Pulmonary artery endothelial cell (primary cell): ENCODE measurements at places on chromosomes 6 and 20. TPM values are rescaled to one million over a fixed set of nuclear protein-coding genes. Genes with fewer than 3 reads are reported as not detected.

Gene TAF4
- 3.1 and 4.6 TPM in 2 replicates for total RNA-seq

Gene SPEF1
- 0.13 TPM in 1 of 2 replicates, not detected in the other for total RNA-seq

Gene GLP1R
- not detected in 2 replicates for total RNA-seq

Gene RAB23
- 16.5 and 16.8 TPM in 2 replicates for total RNA-seq

Gene TMEM74B
- total RNA-seq = 0.07 TPM in 1 of 2 replicates, not detected in the other

Gene SLC22A16
- not detected in 2 replicates for total RNA-seq

Gene TGM3
- total RNA-seq = not detected in 2 replicates

Gene ZSCAN26
- total RNA-seq = 8.9 and 18.5 TPM in 2 replicates

Gene IL20RA
- under 0.01 TPM in 1 of 2 replicates, not detected in the other for total RNA-seq

Gene BTN1A1
- total RNA-seq = not detected in 2 replicates

Gene PRR18
- not detected in 2 replicates for total RNA-seq

Gene PRL
- not detected in 2 replicates for total RNA-seq

Gene USP49
- 1.8 and 3.2 TPM in 2 replicates for total RNA-seq

Gene HEY2
- 0.46 and 2.8 TPM in 2 replicates for total RNA-seq

Gene SSTR4
- total RNA-seq = not detected in 2 replicates

Gene PLA2G7
- total RNA-seq = not detected in 2 replicates

Gene MAS1
- not detected in 2 replicates for total RNA-seq

Gene CTCFL
- not detected in 2 replicates for total RNA-seq

Gene GNAS-AS1
- 0.07 and 0.11 TPM in 2 replicates for total RNA-seq

Gene GLO1
- 151 and 188 TPM in 2 replicates for total RNA-seq

Gene IL17F
- not detected in 2 replicates for total RNA-seq

Gene MYMX
- 0.13 TPM in 1 of 2 replicates, not detected in the other for total RNA-seq

Gene XKR7
- not detected in 2 replicates for total RNA-seq

Gene CDSN
- not detected in 2 replicates for total RNA-seq

Gene CCM2L
- total RNA-seq = 6.4 and 10.3 TPM in 2 replicates

Gene KCNQ5
- total RNA-seq = 0.21 TPM in 1 of 2 replicates, not detected in the other
